ENCODE measurements at places on chromosomes 13 and 19. TPM values are rescaled to one million over a fixed set of nuclear protein-coding genes. Genes with fewer than 3 reads are reported as not detected.

GRCh38 chr19:53965091-53965490 is 2.4 kb downstream of the CACNG8 start:
- no peak for DNase-seq

GRCh38 chr13:30145709-30146367 is 161.5 kb downstream of the KATNAL1 start:
- DNase-seq, result no peak

GRCh38 chr13:61136515-61136914 is 279.1 kb downstream of the PCDH20 start:
- no peak for DNase-seq

GRCh38 chr13:100980171-100980570 is 305.6 kb upstream of the TMTC4 start:
- DNase-seq, result no peak

GRCh38 chr19:18665771-18666202 is 17.7 kb upstream of the CRTC1 start:
- no peak for DNase-seq

- DNase-seq, result no peak
These were observed 18.9 kb upstream of the TRIM13 start for GRCh38 chr13:49977992-49978391.

GRCh38 chr19:40528533-40529092 is 48.1 kb upstream of the SHKBP1 start:
- DNase-seq, result no peak

- DNase-seq, result peak; percentile 37
These were observed 161.5 kb downstream of the MZT1 start for GRCh38 chr13:72565893-72566292.

DNA sequence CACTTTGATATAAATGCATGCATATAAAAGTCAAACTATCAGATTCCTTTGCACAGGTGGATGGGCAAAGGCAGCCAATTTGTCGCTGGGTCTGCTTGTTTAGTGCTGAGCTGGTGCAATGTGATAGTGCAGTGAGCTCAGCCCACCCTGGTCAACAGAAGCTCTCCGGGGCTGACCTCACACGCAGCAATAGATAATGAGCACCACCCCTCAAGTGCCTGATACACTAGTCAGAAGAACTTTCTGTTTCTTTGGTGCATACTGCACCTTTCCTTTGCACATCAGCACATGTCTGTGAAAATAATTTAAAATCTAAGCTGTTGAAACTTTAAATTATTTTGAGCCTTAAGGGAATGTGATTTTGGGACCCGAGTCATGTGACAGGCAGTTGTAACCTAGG is 20.2 kb downstream of the ATP8A2 start:
- DNase-seq, result no peak

DNA sequence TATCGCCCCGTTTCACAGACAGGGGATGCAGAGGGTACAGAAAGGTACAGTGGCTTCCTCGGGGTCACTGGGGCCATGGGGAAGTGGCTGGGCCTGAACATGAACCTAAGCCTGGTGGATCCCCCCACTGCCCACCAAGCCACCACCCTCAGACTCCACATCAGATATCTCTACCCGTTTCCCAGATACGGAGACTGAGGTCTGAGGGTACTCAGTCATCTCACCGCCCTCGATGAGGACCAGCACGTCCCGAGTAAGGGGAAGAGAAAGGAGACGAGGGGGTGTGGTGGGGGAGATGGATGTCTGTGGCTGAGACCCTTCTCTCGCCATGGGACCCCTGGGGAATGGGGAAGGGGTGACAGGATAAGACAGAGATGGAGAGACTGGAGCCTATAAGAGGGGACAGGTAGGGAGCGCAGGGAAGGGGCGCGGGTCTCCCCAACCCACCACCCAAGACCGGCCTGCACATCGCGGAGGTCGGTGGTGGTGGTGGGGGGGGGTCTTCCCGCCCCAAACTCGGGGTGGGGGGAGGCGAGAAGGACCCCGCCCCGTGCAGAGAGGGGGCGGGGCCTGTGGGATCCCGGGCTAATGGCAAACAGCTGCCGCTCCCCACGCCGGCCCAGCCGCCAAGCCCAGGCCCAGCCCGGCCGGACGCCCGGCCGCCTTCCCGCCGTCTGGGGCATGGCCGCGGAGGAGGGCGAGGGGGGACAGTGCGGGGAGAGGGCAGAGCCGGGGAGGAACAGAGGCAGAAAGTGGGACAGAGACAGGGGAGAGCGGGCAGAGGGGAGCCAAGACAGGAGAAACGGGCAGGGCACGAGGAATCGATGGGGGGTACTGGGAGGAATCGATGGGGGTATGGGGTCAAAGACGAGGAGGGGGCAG is 698 bp downstream of the KANK2 start:
- no peak for DNase-seq

NACC1 gene
- 36.5 TPM for total RNA-seq

CYP2S1 gene
- 2.2 TPM for total RNA-seq
